ENCODE measurements at places on chromosomes 3 and 15. TPM values are rescaled to one million over a fixed set of nuclear protein-coding genes. Genes with fewer than 3 reads are reported as not detected.

DNA sequence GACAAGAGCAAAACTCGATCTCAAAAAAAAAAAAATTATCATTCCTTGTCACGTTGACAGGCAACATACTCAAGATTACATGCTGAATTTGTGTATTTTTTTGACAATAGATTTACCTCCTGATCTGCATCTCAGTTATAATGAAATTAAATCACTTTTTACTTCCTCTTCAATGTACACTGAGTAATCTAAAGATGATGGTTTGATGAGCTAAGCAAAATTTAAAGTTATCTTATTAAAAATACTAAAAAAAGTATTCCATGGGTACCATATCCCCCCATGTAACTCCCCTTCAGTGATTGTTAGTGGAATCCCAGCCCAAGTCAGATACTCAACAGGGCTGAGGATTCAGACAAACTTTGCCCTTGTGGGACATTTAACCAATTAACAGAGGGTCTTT is 463.2 kb downstream of the OCA2 start:
- DNase-seq, result no peak

DNA sequence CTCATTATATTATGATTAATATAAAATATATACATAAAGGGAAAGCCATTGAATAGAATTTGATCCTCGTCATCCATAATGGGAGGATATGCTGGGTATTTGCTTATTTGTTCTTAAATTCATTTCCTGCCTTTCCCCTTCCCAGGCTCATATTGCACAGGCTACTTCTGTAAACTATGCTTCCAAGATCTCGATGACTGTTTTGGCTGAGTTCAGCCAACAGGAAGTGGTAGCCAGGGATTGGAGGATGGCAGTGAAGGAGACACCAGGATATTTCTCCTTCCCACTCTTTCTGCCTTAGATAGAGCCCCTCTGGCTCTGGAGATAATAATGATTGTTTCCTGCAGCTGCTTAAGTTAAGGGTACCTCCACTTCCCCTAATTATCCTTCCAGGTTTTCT is 44.3 kb upstream of the DYNC1LI1 start:
- DNase-seq, result peak; percentile 26

GRCh38 chr3:11757929-11758328 is 88.8 kb downstream of the TAMM41 start:
- no peak for DNase-seq

- no peak for DNase-seq
Measured at GRCh38 chr15:65641768-65642475, 20.2 kb downstream of the SLC24A1 start.

DNA sequence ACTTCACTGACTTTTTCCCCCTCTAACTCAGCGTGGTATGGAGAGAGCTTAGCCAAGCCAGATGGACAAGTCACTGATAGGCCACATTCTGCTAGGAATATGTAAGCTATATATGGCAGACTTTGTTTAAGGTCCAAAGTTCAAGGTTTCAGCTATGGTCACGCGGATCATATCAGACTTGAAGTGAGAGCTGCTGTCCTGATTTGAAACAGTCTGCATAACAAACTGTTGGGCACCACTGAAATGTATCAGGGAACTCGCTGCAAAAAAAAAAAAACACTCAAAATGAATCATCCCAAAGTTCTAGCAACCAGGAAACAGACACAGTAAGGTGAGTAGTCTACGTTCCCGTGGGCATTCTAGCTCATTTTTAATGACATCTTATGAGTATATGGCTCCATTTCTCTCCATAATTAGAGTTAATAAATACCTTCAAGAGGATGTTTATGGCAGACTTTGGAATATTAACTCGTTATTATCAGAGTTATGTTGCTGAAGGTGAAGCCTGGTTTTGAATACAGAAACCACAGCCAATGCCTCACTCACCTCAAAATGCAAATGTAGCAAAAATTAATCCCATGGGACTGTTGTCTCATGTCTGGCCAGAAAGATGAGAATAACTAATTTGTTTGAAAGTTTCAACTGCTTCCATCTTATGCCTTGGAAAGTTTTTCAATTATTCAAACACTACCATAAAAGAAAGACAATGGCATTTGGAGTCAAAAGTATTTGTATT is 12.3 kb downstream of the DPH3 start:
- DNase-seq, result no peak

The GATA2 gene
- total RNA-seq, result not detected

- peak; percentile 100 for DNase-seq
Measured at GRCh38 chr15:40379853-40380252, 2.7 kb upstream of the KNSTRN start.

- peak; percentile 56 for DNase-seq
Measured at GRCh38 chr3:39541917-39542329, 74.4 kb downstream of the MOBP start.

DNA sequence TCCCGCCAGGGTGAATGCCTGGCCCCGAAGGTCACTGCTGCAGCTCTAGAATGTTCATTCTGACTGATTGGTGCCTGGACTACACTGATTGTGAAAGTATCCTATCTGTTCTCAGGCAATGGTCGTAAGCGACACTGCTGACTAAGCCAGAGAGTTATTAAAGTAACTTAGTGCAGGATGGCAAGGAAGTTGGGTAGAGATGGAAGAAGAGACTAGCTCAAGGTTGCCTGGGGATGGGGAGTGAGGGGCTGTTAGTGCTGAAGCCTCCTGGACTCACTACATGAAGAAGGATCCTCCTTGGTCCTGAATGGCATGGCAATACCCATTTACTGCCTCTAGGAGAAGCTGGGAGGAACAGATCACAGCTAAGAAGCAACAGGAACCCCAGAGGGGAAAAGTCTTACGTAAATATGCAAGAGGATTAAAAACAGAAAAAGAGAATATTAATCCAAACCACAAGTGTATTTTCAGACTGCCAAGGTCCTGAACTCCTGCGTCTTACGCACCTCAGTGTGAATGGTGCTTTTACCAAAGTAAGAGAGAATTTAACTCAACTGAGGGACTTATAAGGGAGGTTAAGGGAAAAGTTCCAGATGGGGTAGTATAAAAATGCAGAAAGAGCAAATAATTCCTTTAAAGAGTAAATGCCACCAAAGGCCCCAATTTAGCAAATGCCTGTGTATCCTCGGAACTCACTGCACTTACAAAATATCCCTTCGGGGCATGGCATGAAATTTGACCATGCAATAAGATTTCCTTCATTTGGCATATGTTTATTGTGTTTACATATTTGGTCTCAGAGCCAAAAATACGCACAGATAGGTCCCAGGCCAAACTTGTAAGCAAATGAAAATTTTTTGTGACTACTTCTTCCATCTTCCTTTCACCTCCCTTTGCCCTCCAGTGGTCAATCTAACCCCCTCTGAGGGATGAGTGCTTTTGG is 64.0 kb upstream of the DGKG start:
- DNase-seq, result peak; percentile 14

DNA sequence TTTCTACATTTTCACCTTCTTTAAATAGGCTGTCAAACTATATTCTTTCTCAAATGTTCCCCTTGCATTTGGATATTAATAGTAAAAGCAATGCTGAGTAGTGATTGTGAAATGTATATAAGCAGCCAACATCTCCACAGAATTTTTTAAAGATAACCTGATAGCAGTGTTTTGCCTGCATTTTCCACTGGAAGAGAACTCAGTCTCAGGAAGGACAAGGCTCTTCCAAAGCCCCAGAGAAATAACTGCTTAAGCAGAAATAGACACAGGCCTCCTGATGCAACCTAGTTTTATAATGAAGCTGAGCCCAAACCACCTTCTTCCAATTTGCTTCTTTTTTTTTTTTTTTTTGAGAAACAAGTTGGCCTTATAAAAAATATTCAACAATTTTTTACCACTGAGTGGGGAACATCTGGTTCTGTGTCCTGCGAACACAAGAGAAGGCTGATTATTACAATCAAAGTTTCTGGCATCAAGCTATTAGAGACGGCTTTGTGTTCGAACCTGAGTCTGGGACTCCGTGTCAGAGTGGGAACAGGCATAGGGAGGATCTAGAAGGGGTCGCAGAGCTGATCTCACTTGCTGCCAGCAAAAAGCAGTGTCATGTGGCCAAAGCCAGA is 332.5 kb upstream of the TBL1XR1 start:
- DNase-seq, result no peak

The DZIP3 gene
- 24.5 TPM for total RNA-seq

GRCh38 chr3:31724651-31725050 is 191.9 kb downstream of the STT3B start:
- DNase-seq, result no peak

DNA sequence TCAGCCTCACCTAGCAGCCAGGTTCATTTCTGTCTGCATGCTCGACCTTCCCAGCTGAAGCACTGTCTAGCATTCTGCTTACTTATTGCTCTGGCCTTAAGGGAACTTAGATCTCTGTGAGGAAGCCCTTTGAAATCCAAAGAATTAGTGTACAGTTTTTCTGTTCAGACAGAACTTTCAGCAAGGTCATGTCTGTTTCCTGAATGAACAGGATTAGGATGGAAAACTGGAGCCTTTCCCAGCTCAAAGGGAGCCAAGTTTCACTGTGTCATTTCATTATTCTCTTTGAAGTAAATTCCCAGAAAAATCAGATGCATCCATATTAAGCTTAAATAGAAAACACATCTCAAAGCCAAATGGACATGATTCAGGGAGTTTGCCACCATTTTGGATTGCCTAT is 457.3 kb upstream of the KCNMB2 start:
- DNase-seq, result peak; percentile 33

GRCh38 chr15:100314809-100315400 is 26.9 kb downstream of the ADAMTS17 start:
- DNase-seq, result no peak

- no peak for DNase-seq
Measured at GRCh38 chr3:7407107-7407506, 546.2 kb downstream of the GRM7 start.

GRCh38 chr15:39242345-39242744 is 338.5 kb upstream of the THBS1 start:
- peak; percentile 93 for DNase-seq

The PLCD1 gene
- 19.6 TPM for total RNA-seq

DNA sequence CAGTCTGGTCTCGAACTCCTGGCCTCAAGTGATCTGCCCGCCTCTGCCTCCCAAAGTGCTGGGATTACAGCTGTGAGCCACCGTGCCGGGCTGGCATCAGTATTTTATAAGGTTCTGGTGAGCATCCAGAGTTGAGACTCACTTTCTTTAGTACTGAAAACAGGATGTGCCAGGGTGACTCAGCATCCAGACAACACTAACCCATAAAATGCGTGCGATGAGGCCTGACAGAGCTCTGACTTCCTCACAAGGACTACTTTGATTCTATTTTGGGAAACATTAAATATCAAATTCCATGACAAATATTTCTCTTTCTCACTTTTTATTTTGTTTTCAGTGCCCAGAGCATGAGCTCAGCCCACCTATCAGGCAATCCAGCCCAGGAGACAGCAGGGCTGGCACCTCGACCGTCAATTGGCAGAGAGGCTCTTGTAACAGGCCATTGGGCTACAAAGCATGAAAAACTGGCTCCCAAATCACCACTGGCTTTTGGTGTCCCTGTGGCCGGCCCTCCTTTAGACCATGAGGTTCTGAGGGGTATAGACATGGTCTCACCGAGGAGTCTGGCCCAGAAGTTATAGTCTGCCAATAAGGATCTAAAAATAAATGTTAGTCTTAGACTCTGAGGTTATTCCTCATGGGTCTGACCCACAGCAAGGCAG is 75.0 kb downstream of the FEM1B start:
- DNase-seq, result peak; percentile 95

The PRICKLE2 gene
- 14.6 TPM for total RNA-seq

DNA sequence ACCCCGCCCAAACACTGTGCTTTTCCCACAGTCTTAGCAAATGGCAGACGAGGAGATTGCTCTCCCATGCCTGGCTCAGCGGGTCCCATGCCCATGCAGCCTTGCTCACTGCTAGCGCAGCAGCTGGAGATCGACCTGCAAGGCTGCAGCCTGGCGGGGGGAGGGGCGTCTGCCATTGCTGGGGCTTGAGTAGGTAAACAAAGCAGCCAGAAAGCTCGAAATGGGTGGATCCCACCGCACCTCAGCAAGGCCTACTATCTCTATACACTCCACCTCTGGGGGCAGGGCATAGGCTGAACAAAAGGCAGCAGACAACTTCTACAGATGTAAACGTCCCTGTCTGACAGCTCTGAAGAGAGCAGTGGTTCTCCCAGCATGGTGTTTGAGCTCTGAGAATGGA is 27.2 kb upstream of the WDR5B start:
- DNase-seq, result no peak

DNA sequence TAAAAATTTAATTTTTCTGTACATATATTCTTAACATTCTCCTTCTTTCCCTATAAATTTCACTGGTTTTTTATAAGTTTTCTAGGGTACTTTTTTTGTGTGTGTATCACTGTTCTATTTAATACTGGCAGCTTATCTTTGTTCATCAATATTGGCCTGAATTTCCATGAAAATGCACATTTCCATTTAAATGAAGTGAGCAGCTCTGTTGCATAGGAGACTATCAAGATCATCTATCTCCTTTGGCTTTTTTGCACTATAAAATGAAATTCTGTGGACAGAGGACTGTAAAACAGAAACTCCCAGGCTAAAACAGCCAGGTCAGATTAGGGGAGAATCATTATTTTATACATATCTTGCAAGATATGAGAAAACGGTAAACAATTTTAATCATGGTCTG is 277.0 kb upstream of the ARL6 start:
- no peak for DNase-seq

DNA sequence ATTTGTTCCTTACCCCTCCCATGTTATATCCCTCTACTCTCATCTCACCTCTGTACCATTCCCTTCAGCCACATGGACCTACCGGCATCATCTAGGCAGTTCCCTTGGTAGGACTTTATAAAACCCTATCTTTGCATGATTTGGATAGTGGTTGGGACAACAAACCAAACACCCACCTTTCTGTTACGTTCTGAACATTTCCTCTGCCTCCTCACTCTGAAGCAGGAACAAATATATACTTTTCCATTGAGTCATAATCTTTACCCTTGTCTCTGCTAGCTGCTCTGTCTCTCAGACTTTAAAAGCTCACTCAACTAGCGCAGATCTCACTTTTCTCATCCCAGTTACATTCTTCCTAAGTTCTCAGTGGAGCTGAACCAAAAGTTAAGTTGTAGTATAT is 17.8 kb downstream of the UBXN7 start:
- DNase-seq, result no peak

GRCh38 chr3:194536871-194537637 is 50.3 kb upstream of the ATP13A3 start:
- DNase-seq, result peak; percentile 60

The NR2E3 gene
- not detected for total RNA-seq

The HTR3E gene
- total RNA-seq, result 7.1 TPM

GRCh38 chr3:78322780-78323179 is 1282.9 kb downstream of the ROBO2 start:
- DNase-seq, result no peak

DNA sequence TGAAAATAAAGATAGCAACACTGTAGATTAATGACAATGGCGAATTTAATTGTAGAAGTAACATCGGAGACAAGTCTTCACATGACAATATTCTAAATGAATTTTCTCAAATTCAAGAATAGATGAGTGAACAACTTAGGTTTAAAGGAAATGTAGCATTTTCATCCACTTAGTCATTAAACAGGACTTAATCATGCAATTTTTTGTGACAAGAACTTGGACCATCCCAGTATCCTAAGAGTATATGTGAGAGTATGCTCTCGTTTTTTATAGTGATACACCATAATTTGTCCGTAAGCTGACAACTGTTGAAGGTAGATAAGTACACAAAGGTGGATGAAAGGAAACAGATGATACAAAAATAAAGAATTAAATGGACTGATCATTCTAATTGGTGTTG is 81.5 kb downstream of the DLG1 start:
- DNase-seq, result no peak

The CNTN6 gene
- not detected for total RNA-seq

GRCh38 chr3:196163666-196164493 is 47.3 kb downstream of the ZDHHC19 start:
- DNase-seq, result peak; percentile 95

The SERPINI2 gene
- total RNA-seq, result not detected
